Frontal cortex (tissue), 4 donors: ENCODE measurements at places on chromosomes 12 and 14.

DNA sequence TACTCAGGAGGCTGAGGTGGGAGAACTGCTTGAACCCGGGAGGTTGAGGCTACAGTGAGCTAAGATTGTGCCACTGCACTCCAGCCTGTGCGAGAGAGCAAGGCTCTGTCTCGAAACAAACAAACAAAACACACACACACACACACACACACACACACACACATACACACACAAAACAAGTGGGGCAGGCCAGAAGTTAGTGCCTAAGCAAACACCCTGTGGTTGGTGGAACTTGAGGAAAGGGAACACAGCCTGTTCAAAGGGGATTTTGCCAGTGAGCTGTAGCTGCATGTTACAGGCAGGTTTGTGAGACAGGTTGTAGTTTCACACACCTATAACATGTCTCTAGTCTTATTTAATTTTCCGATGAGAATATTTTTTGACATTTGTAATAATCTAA lies 175.3 kb upstream of the CLEC14A start:
- DNase-seq = no peak

- DNase-seq = no peak
Measured at GRCh38 chr14:32813401-32813800, 125.3 kb upstream of the NPAS3 start.

GRCh38 chr12:51524386-51524901 lies 66.6 kb upstream of the SCN8A start:
- DNase-seq = no peak

DNA sequence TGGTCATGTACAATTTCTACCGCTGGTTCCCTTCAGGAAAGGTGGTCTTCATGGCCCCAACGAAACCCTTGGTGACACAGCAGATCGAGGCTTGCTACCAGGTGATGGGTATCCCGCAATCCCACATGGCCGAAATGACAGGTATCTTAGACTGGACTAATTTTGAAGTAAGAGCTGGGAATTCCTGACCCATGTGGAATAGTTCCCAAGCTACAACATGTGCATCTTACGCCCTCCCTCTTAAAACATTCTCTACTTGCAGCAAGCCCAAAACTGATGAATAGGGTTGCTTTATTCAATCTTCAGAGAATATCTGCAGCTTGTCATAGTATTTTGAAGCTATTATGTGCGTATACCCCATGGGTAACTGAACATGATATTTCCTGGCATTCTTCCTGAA lies 669 bp downstream of the FANCM start:
- DNase-seq = no peak

DNA sequence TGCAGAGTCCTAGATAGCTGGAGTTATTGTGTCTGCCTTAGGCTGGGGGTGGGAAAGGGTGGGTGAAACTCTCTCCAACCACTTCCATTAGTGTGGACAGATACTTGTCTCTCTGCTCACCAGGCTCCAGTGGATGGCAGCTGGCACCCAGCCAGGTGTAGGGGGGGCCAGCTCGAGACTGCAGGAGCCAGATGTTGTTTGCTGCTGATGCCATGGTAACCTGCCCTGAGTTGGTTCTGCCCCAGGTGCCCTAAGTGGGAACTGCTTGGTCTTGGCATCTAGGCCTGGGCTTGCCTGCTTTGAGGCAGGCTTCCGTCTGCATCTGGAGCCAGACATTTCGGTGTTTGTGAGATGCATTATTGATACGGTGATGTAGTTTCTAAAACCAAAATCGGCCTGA lies 82.2 kb downstream of the ADCK1 start:
- no peak for DNase-seq

DNA sequence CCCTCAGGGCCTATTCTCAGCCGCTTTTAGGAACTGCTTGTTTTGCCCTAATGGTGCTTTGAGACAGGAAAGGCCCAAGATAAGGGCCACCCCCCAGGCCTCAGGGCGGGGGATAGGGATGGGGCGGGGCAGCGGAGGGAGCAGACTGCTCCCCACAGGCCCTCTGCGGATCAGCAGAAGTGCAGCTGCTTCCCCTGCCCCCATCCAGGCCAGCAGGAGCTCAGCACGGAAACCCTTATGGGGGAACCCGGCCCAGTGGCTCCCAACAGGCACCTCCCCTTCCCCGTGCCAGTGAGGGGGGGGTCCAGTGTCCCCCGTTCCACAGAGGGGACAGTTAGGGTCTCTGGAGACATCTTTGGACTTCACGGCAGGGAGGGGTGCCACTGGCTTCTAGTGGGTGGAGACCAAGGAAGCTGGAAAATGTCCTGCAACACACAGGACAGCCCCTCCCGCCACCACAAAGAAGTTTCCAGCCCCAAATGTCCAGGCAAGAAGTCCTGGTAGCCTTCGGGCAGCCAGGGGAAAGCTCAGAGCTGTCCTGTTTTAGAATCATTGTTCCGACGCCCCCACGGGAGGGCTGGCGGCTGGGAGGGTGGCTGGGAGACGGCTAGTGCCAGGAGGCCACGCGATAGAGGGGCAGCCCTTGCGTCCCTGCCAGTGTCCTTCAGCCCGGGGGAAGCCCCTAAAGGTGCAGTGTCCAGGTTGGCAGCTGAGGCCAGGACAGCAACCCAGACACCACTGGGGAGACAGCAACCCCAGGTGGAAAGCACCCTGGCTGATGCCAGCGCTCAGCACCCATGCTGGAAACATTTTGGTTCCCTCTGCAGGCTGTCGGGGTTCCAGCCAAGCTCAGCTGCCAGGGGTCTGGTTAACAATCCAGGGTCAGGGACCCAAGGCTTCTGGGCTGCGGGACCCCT lies 10.4 kb upstream of the GPR132 start:
- no peak for DNase-seq

DNA sequence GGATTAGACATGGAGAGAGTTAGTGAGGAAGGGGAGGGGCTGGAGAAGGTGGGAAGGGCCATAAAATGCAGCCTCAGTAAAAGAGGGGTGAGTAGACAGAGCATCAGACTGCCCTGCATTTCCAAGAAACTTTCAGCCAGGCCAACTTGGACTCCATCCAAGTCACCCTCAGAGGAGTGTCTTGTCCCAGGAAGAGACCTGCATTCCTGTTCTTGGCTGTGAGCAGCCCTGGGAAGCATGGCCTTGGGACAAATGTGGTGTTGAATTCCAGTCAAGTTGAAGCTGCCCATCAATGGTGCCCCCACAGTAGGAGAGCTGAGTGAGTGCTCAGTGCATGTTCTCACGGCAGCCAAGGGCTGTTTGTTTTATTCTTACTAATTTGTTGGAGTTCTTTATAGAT lies 35.0 kb upstream of the TUNAR start:
- DNase-seq = no peak
